ENCODE measurements at places on chromosomes 6 and 20. TPM values are rescaled to one million over a fixed set of nuclear protein-coding genes. Genes with fewer than 3 reads are reported as not detected.
A peak's percentile ranks its signal among the peaks of the same experiment; 100 is the strongest.

GRCh38 chr6:20338156-20338555 is 63.5 kb upstream of the E2F3 start:
- no peak for DNase-seq

The OPRL1 gene
- 0.94 TPM for total RNA-seq

The MATN4 gene
- 1.2 TPM for total RNA-seq

The TNXB gene
- total RNA-seq: 112 TPM

DNA sequence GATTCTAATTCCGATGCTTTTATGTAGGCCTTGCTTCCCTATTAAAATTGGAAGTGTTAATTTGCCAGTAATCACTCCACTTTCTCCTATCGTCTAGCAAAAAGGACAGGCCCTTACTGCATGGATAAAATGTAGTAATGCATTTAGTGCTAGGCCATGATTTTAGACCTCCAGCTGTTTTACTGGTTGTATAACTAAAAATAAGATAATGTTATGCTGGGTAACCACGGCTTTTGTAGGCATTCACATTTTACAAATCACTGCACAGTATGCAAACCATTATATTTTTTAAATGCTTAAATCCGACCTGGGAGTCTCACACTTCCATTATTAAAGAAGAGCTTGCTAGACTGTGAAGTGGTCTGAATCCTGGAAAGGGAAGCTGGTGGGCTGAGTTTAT is 179.5 kb downstream of the TFAP2A start:
- DNase-seq: no peak

DNA sequence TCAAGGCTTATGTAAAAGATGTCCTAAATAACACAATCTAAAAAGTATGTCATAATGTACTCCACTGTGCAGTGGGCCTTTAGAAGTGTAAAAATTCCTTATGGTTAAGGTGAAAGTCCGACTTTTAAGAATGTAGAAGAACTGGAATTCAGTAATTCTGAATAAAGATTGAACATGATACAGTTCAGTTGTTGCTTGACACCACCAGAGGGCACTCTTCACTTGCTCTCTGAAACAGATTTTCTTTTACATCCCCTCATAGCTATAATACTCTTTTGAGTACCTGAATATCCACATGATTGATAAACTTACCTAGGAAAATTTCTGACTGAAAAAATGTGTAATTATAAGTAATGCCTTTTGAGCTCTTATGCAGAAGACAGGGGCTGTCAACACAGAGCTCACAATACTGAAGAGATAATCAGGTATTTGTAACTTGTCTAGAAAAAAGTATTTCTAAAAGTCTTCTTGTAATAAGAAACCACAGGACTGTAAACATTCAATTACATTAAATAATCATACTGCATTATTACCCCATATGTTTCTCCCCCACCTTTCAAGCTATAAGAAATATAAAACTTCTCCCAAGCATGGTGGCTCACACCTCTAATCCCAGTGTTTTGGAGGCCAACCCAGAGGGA is 92.1 kb downstream of the POPDC3 start:
- DNase-seq: peak; percentile 37

The NFATC2 gene
- total RNA-seq: 7.5 TPM

DNA sequence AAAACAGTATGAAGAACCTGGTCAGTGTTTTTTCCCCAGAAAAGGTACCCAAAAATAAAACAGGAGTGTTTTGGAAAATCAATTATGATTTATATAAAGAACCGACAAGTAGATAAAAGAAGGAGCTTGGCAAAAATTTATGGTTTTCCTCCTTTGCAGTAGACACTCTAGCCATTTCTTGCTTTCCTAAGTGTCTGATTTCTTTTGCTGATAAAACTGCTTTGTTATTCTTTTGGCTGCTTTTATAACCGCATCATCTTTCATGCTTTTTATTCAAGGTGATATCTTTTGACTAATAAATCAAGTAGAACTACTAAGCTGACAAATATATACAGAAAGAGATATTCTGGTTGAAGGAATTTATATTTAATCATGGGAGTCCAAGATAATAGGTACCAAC is 16.6 kb downstream of the ATG5 start:
- no peak for DNase-seq

GRCh38 chr6:150334790-150335783 is 33.7 kb upstream of the IYD start:
- DNase-seq: peak; percentile 40

GRCh38 chr6:39520411-39520810 is 197.9 kb upstream of the KCNK16 start:
- DNase-seq: no peak

- DNase-seq: no peak
These were observed 3.4 kb downstream of the SNX5 start for GRCh38 chr20:17965042-17965697.

DNA sequence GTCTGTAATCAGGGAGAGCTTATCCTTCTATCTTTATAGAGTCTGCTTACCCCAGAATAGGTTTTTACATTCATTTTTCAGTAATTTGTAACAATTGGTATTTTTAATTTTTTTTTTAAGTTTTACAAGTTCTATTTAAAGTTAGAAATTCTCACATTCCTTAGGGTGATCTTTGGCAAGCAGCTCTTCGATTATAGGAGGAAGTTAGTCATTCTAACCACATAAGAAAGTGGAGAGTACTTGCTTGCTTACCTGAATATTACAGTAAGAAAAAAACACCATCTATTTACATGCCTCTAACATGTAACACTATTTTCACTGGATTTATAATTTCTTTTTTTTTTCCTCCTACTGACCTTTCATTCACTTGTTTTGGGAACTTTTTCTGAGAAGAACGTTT is 6.7 kb downstream of the TSHZ2 start:
- no peak for DNase-seq

The ZNF165 gene
- total RNA-seq: 1.7 TPM

The LY6G6F gene
- not detected for total RNA-seq

DNA sequence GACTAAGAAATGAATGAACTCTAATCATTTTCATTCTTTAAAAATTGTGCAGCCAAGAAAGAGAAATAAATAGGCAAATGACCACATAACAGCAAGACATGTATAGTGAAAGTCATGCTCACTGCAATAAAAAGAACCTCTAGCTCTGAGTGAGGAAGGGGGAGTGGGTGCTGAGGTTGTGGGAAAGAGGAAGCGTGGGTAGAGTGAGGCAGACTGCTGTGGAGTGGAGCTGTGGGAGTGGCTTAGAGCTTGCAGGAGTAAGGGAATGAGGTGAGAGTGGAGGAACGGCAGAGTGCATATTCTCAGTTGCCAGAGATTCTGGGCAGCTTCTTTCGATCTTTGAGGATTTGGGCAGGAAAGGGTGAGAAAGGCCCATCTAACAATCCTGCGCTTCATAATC is 10.4 kb downstream of the DEFB129 start:
- no peak for DNase-seq

- no peak for DNase-seq
These were observed 30.1 kb upstream of the SCAF8 start for GRCh38 chr6:154703124-154703523.

DNA sequence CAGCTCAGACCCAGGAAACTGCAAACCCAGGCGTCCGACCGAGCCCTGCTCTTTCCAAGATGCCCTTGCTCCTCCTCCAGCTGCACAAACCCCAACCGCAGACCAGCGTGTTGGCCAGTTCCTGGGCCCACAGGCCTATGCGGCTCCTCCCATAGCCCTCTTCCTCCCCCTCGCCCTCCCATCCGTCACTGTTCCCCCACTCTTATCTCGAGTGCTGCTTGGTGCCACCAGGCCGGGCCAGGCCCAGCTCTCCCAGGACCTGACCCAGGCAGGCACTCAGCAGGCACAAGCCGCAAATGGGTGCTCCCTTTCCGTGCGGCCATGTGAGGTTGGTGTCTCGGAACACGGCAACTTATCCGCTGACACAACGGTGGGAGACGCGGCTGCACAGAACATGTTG is 28.6 kb downstream of the ADRM1 start:
- DNase-seq: no peak

The STK35 gene
- total RNA-seq: 16.6 TPM

The EYS gene
- total RNA-seq: not detected

DNA sequence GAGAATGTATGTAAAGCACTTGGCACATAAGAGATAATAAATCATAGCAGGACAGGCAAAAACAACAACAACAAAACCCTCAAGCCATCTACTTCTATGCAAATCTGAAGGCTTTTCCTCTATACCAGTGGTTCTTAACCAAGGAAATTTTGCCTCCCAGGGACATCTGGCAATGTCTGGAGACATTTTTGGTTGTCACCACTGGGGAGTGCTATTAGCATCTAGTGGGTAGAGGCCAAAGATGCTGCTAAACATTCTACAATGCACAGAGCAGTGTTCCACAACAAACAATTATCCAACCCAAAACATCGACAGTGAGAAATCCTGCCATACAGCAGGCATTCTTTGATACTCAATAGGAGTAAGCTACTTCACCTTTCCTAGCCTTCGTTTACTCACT is 28.2 kb downstream of the NDRG3 start:
- no peak for DNase-seq

DNA sequence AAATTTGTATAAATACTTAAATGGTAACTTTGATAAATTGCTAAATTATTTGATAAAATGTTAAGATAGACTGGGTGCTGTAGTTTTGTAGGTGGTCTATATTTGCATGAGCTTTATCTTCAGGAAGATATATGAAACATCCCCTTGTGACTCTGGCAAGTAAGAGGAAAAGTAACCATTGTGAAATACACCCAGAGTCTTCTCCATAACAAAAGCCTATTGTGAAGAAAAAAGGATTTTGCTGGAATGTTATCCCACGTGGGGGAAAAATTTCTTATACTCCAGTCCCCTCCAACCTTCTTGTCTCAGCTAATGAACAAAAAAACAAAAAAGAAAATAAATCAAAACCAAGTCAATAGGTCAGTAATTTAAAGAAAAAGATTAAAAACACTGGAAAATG is 600.7 kb downstream of the HDGFL1 start:
- DNase-seq: no peak

DNA sequence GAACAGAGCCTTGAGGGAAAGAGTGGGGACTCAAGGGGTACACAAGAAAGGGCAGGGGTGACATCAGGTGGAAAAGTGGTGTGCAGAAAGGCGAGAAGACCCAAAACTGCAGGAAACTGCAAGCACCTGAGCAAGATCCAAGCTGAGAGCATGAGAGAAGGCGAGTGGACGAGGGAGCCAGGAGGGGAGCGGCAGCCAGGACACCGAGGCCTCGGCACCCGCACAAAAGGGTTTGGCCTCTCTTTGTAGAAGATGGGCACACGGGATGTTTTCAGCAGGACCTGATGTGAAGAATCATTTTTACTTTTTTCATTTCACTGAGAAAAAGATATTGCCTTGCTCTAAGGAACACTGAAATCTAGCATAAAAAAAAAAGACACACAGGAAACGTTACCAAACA is 82.1 kb upstream of the FOXQ1 start:
- DNase-seq: no peak
